RPMI8226 (cell line): ENCODE measurements at places on chromosomes 1 and 21.

DNA sequence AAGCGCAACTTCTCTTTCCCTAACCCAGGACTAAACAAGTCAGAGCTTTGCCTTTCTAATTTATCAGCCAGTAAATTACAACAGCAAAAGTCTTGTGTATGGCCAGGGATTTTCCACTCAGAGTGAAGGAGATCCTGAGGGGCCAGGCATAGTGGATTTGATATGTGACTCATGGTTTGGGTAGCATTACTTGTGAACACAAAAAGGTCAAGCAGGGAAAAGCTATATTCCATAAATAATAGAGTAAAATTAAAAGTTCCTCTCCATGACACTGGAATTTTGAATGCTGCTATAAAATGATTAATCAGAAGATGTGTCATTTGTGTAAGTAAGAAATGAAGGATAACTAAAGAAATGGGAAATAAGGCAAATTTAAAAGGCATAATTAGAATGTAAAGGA is 284.8 kb downstream of the HLX start:
- DNase-seq: no peak

DNA sequence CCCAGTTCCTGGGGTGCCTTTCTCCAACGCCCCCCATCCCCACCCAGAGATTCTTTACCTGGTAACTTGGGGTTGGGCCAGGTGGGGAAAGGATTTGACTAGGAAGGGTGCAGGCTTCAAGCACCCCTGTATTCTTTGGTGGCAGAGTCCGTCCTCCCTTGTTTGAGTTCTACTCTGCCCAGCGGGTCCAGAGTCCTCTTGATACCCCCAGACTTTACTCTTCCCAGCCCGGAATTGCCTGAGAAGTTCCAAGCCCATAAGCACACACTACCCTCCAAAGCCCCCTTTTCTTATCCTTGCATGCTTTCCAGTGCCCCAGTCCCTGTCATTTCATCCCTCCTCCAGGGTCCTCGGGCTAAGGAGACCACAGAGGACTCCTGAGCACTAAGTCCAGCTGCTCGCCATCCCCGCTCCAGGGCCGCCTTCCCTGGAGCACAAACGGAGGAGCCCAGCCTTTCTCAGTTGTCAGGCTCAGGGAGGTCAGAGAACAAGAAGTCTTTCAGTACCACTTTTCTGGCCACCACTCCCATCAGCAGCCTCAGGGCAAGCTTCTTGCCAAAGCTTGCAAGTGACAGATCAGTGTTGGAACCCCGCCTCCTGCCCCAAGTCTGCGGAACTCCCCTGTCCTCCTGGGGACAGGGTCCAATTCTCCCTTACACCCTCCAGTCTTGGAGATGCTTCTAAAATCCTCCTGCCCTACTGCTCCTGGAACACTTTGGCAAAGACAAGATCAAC is 12.2 kb downstream of the SLC45A3 start:
- DNase-seq: no peak

- no peak for DNase-seq
Measured at GRCh38 chr1:54357967-54358366, 48.2 kb downstream of the SSBP3 start.

DNA sequence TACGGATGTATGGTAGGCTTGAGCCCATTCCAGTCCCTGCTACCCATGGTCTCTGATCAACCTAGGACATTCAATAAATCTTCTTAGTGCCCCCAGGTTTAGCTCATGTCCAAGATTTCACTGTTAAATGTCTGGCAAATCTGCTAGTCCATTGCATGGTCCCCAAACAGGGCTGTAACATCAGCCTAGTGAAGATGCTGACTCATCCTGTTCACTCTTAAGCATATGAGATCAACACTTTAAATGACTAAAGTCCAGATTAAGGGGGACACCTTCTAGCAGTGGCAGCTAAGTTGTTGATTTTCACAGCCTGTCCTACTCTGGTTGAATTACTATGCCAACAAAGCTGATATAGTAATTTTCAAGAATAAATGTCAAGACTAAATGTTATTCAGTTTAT is 46.5 kb upstream of the NUF2 start:
- no peak for DNase-seq

DNA sequence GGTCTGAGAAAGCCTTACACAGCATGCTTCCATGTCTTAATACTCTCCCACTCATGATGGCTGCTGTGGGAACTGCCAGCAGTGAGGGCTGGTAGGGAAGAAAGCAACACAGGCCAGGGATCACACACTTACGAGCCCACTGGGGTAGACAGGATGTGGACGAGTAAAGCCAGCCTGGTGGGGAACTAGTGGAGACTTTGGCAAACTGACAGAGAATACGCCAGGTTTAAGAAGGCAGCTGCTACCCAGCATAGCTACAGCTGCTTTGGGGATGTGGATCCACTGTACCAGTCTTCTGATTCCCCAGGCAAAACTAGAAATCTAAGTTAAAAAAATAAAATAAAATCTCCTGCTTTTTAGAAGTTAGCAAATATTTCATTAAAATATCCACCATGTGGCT is 664.0 kb downstream of the SMYD3 start:
- DNase-seq: no peak

- no peak for DNase-seq
Measured at GRCh38 chr21:34157521-34157920, 84.1 kb downstream of the MRPS6 start.

- DNase-seq: no peak
Measured at GRCh38 chr1:53408013-53408754, 51.0 kb upstream of the DMRTB1 start.

- peak; percentile 73 for DNase-seq
Measured at GRCh38 chr1:63774617-63775417, 1.0 kb downstream of the ROR1 start.

- DNase-seq: no peak
Measured at GRCh38 chr1:167518331-167518700, at the start of gene CD247. Gene CD247, minus strand, starts transcription at chr1:167518529. Its CDS starts 64 bp downstream, at chr1:167518465.

DNA sequence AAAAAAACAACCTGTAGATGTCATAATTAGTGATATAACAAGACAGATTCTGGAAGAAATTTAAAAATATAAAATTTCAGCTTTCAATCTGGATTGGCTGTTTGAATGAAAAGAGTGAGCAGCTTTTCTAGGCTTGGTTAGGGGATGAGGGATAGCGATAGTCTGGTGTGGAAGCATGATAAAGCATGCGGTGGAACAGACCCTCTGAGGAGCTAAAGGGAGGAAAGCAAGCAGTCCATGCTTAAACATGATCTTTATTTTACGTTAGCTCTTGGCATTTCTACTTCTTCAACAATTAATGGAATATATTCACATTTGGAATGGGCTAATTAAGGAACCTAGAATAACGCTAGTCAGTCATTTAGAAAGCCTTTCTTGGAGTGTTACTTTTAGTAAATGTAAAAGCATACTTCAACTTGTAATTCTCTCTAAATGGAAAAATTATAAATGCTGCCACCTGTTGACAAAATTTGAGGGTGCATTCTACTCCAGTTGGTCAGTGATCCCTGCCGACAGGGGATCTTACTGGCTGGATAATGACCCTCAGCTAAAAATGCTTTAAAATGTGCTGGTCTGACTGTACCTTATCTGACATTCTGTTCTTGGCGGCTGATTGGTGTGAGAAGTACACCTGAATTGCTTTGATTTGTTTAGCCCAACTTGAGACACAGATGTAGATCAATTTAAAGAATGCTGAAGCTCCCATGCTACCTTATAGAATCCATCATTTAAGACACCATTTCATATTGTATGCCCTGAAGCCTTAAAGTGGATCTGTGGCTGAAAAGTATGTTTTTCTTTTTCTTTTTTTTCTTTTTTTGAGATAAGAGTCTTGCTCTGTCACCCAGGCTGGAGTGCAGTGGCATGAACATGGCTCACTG is 61.2 kb downstream of the AK4 start:
- DNase-seq: peak; percentile 50

DNA sequence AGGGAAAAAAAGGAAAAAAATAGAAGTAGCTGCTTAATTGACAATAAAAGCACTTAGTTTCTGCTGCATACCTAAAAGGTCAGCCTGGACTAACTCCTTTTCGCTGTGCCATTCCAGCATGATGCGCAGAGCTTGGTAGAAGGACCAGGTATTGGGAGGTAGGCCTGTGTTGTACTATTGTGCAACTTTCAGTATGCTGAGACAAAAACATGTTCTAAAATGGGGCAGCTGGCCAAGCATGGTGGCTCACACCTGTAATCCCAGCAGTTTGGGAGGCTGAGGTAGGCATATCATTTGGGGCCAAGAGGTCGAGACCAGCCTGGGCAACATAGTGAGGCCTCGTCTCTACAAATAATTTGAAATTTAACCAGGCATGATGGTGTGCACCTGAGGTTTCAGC is 15.0 kb upstream of the SCCPDH start:
- no peak for DNase-seq

DNA sequence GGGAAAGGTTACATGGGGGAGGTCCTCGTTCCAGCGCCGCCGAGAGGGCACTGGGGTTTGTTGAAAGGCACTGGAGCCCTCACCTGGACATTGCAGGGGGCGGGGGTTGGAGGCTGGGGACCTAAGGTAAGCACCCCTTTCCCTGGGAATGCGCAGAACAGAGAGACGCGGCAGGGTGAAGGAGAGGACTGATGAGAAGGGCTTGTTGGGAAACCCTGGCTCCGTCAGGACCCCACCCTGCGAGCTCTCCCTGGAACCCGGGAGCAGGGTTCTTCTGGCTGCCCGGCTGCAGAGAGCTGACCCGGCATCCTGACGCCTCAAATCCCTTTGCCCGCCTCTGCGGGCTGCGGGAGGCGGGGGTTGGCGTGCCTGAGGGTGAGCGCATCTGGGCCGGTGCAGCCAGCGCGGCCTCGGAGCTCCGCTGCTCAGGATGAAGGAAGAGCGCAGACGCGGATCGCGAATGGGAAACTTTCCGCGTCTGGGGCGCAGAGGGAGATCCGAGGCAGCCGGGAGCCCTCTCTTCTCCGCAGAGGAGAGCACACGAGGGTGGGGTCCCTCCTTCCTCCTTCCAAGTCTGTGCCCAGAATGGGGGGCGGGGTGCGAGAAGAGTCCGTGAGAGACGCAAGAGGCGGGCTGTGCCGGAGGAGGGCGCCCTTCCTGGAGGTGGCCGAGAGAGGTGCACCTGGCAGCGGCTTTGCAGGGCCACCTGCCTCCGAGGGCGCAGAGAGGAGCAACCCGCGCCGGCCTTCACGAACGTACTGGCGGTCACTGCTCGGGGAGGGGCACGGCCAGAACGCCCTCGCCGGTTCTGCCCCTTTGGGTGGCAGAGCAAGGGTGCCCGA is 2.4 kb downstream of the IGSF21 start:
- DNase-seq: peak; percentile 83

DNA sequence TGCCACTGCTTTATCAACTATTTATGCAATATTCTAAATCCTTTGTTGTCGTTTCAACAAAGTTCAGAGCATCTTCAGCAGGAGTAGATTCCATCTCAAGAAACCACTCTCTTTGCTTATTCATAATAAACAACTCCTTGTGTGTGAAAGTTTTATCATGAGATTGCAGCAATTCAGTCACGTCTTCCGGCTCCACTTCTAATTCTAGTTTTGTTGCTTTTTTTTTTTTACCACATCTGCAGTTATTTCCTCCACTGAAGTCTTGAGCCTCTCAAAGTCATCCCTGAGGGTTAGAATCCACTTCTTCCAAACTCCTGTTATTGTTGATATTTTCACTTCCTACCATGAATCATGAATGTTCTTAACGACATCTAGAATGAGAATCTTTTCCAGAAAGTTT is 14.8 kb upstream of the ETS2 start:
- DNase-seq: no peak

- no peak for DNase-seq
Measured at GRCh38 chr1:220077887-220078286, 11.7 kb downstream of the BPNT1 start.

DNA sequence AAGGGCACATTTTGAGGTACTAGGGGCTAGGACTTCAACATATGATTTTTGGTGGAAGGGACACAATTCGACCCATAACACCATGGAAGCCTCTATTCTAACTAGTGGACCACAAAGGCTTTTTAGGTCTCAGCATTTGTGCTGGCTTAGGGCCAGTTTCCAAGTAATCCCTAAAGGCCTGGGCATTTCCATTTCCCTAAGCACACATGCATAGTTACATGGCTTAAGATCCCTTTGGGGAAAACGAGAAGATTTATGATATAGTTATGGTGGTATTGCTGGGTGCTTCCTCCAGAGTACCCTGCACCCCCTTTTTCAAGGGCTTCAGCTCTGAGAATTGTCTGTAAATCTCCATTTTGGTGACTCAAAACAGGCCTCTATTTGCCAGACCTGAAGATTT is 28.2 kb upstream of the TMEM54 start:
- DNase-seq: no peak

DNA sequence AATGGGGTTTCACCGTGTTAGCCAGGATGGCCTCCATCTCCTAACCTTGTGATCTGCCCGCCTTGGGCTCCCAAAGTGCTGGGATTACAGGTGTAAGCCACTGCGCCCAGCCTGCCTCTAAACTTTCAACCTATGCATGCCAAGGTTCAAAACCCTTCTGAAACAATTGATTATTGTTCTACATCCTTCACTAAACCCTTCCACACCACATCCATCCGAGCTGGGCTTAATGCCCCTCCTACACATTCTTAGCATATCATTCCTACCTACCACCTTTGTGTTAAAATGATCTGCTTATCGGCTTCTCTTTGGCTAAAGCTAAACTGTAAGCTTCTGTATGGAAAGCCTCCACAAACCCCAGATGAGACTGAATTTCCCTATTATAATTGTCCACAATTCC is 40.8 kb upstream of the DOCK7 start:
- no peak for DNase-seq

DNA sequence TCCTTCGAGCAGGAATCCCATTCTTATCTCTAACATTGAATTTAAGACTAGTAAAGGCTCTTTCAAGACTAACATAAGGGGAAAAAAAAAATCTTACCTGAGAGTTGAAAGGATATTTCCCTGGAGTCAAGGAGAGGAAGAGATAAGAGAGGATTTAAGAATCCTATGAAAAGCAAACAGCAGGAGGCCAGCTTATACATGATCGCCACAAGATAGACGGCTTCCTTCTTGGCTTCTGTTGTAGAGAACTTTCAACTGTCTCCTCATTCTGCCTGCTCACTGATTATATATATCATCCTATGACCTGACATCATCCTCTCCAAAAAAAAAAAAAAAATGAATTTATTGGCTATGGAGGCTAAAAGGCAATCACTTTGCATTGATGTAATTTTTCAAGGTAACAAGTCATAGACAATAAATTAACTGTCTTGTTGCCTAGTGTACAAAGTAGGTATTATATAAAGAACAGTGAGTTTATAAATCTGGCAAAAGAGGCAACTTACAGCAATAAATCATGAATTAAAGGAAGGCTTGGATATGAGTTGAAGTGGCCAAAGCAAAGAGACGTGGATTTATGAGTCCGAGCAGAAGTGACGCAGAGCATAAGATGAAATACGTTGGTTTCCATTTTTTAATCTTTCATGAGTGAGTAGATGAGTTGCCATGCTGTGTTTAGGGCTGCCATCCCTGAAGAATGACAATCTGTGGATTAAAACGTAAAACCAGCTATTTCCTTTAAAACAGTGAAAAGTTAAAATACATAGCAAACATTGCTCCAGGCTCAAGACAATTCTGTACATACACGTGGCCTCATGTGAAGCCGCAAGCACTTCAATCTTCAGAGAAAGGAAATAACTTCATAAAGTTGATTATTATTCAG is at the start of gene UTS2:
TSS of gene UTS2 (minus strand) at position 262 of the 880 bp plus-strand sequence. CDS start at position 200, 62 bp downstream.
- DNase-seq: no peak

DNA sequence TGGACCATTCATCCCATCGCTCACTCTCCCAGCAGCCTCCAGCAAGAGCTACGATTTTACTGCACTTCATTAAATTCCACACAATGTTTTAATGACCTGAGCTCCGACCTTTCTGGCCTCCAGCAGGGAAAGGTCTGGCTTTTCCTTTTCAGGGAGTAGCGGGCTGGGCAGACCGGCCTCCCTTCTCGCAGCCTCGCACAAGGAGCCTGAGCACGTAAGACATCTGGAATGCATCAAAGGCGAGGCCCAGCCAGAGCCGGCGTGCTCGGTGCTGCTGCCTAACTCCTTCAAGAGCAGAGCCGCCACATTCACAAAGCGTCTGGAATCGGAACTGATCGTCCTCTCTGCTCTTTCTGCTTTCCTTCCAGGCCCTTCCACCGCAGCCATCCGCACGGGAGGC is 32.5 kb upstream of the FHAD1 start:
- no peak for DNase-seq
